ENCODE measurements at places on chromosomes 13 and 19. TPM values are rescaled to one million over a fixed set of nuclear protein-coding genes. Genes with fewer than 3 reads are reported as not detected.

- no peak for DNase-seq
Measured at GRCh38 chr13:31873145-31873544, 133.8 kb downstream of the RXFP2 start.

DNA sequence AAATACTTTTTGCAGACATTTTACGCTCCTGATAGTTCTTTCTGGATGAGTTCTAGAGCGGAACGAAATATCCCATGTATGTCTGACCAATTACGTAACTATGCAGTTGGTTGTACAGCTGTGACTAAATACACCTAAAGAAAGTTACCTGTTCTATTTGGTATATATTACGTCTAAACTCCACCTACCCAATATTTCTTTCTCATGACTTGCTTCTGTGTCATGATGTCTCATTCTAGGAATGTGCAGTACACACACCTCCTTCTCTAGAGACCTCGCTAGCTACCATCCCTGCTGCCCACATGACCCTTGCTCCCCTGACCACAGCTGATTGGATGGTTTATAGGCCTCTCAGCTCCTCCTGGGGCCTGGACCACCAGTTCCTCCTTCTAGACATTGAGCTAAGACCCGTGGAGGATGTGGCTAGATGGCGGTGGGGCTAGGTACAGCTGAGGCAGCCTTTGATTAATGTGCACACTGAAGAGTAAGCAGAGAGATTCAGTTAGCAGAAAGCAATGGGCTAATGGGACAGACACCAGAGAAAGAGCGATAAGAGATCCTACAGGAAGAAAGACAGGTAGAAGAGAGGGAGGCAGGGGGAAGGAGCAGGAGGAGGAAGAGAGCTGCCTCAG lies 422.1 kb downstream of the COG6 start:
- no peak for DNase-seq

DNA sequence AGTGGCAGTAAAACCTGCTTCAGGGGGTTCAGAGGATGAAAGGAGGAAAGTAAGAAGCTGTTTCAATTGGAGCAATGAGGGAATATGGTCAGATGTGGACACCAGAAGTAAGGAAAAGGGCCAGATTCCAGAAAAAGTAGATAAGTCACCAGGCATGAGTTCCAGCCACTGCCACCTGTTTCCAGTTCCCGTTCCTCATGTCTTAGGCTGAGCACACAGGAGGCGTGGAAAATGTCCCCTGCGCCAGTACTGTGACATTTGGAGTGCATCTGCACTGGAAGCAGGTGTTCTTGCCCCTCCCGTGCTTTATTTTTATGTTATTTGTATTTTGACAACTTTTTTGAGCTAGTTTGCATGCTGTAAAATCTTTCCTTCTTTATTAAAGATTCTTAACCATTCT lies 25.3 kb downstream of the LMO7 start:
- DNase-seq, result no peak

GRCh38 chr19:51698296-51698695 lies 5.2 kb downstream of the SPACA6 start:
- no peak for DNase-seq

DNA sequence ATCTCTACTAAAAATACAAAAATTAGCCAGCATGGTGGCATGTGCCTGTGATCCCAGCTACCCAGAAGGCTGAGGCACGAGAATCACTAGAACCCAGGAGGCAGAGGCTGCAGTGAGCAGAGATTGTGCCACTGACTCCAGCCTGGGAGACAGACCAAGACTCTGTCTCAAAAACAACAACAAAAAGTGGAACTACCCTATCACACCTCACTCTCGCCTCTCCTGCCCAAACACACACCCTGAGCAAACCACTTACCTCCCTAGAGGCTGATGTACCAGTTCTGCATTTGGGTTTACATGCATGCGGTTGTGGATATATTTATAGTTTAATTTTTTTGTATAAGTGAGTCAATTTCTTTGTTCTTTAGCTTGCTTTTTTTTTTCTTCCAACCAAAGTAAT lies 7.7 kb upstream of the PTOV1 start:
- DNase-seq, result no peak

GRCh38 chr19:41018736-41019290 lies 27.7 kb downstream of the CYP2B6 start:
- no peak for DNase-seq

GRCh38 chr13:90648497-90648896 lies 699.0 kb upstream of the MIR17HG start:
- DNase-seq, result no peak

- DNase-seq, result no peak
Measured at GRCh38 chr19:31262725-31263191, 86.5 kb downstream of the TSHZ3 start.

DNA sequence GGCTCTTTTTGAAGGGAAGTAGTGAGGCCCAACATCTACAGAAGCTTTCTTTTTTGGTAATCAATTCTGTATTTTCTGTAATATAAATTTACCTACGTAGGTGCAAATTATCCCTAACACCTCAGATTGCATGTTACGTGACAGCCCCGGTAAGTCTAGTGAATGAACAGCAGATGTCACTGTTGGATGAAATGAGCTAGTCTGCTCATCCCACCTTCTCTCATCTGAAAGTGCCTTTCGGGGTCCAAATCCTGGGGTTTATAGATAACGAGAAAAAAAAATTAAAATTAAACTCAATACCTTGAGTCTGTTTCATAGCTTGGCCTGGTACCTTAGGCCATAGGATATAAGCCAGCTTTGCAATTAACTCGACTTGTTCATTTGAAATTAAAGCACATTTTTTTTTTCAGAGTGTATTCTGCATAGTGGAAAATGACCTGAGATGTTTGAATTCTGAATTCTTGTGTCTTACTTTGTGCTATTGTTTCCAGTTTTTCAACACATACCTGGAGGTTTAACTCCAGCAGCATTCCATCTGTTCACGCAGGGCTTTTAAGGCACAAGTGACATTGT lies 548.2 kb downstream of the GPC5 start:
- DNase-seq, result no peak

DNA sequence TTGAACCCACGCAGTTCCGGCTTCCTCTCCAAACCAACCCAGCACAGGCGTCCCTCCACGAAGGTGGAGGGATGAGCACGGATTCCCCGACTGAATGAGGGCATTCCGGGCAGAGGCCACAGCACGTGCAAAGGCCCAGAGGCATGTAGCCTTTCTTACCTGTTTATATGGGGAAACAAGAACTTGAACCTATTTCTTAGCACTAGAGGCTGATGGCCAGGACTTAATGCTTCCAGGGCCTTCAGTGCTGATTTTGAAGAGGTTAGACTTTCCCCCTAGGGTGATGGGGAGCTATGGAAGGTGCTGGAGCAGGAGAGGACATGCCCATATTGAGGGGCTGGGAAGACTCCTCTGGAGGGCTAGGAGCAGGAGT lies 2.0 kb downstream of the MAST3 start:
- DNase-seq, result no peak

Gene CACNA1A
- 0.43 TPM for total RNA-seq

Gene FGF14
- not detected for total RNA-seq

Measured in activated naive CD4-positive, alpha-beta T cell treated with anti-CD3 and anti-CD28 coated beads, Interleukin-2, amount 50 U/mL, for 72 hours (primary cell).